ENCODE measurements at places on chromosomes 2 and 18. TPM values are rescaled to one million over a fixed set of nuclear protein-coding genes. Genes with fewer than 3 reads are reported as not detected.

DNA sequence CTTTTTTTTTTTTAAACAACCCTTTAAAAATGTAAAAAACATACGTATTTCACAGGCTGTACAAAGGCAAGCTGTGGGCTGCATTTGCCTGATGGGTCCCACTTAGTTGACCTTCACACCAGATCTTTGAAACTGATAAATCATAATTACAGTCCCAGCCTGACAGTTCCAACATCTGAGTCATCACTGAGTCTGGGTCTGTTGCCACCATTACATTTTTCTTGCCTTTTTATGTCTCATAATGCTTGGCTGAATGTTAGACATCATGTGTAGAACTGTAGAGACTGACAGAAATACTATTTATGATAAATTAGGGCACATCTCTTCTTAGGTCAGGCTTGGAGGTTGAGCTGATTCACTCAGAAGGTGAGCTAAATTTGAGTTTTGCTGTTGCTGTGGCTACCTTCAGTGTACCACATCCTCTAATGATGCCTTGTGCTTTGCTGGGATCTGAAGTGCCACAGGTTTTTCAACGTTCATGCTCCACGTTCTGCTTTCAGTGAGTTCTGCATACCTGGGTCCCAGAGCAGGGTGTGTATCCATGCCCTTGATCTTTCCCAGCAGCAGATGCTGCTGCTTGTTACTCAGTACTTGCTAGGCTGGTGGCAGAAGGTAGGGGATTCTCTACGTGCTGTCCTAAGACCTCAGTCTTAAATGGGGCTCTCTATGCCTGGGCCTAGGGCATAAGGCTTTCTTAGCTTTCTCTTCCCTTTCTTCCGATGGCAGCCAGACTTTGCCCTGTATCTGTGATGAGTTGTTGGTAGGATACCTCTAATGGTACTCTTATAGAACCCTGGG lies 160.6 kb upstream of the SMAD7 start:
- no peak for DNase-seq

DNA sequence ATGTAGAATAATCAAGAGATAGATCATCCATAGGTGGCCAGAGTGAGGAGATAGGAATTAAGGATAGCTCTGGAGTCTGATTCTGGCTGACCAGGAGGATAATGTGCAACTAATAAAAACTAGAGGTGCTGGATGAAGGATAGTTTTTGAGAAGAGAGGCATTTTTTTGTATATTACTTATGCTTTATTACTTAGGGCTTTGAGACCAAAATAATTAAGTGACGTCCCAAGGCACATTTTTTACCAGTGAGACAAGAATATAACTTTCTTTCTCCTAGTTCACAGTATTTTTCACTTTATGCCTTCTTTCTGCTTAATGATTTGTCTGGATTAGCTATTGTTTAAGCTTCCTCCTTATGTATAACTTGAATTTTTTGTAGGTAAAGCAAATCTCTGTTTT lies 756.6 kb downstream of the TSN start:
- no peak for DNase-seq

GRCh38 chr2:119208791-119209203 lies 14.8 kb upstream of the STEAP3 start:
- no peak for DNase-seq

GRCh38 chr2:1181893-1182292 lies 231.2 kb downstream of the SNTG2 start:
- no peak for DNase-seq

- DNase-seq = no peak
Measured at GRCh38 chr2:216553482-216554240, 55.0 kb downstream of the RPL37A start.

- no peak for DNase-seq
Measured at GRCh38 chr2:46073540-46074046, 223.6 kb upstream of the EPAS1 start.

KCNG3 gene
- 0.07 TPM for total RNA-seq

GRCh38 chr18:48939205-48940097 lies 11.3 kb downstream of the SMAD7 start:
- DNase-seq = no peak

- DNase-seq = no peak
Measured at GRCh38 chr18:75064513-75064905, 144.4 kb downstream of the PTGR3 start.

REG1B gene
- not detected for total RNA-seq

GRCh38 chr2:238697193-238698071 lies 150.5 kb upstream of the TWIST2 start:
- DNase-seq = no peak

GRCh38 chr2:65395621-65396347 lies 36.6 kb downstream of the SPRED2 start:
- DNase-seq = no peak

IL18RAP gene
- 4.9 TPM for total RNA-seq

GRCh38 chr2:9702604-9703084 lies 71.8 kb upstream of the YWHAQ start:
- no peak for DNase-seq

GRCh38 chr2:168354499-168354898 lies 101.6 kb upstream of the CERS6 start:
- DNase-seq = no peak

GRCh38 chr2:234858145-234858544 lies 93.7 kb upstream of the SH3BP4 start:
- DNase-seq = no peak

GRCh38 chr2:212732860-212733259 lies 194.3 kb upstream of the ERBB4 start:
- DNase-seq = no peak

SNTG2 gene
- 1.7 TPM for total RNA-seq

- DNase-seq = no peak
Measured at GRCh38 chr2:239015901-239016675, 168.2 kb downstream of the TWIST2 start.

GRCh38 chr18:63775166-63775730 lies at the start of gene SERPINB7:
TSS of gene SERPINB7 (plus strand) at chr18:63775418. CDS start at chr18:63782373, 6,955 bp downstream.
- no peak for DNase-seq

DUSP2 gene
- 214 TPM for total RNA-seq
